ENCODE measurements at places on chromosomes 4 and X.

- peak; percentile 17 for ATAC-seq
Measured at GRCh38 chr4:107740381-107740780, 20.3 kb upstream of the PAPSS1 start.

DNA sequence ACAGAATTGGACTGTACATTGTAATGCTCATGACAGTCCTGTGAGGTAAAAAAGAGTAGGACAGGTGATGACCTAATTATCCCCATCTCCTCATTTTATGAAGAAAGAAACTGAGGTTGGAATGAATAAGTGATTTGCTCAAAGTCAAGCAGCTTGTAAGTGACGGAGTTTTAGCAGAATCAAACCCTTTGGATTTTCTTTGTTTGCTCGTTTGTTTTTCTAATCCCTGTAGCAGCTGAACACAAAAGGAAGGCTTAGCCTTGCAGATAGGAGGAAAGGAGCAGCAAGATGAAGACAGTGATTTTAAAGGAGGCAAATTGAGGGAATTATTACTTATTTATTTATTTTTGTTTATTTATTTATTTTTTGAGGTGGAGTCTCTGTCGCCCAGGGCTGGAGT, 528.4 kb upstream of the AMOT start:
- ATAC-seq, result no peak

- ATAC-seq, result no peak
Measured at GRCh38 chr4:147963839-147964238, 232.0 kb downstream of the ARHGAP10 start.

GRCh38 chr4:164770010-164770724, 16.2 kb downstream of the SMIM31 start:
- no peak for ATAC-seq

- ATAC-seq, result no peak
Measured at GRCh38 chr4:145486603-145487002, 5.0 kb downstream of the SMAD1 start.

GRCh38 chr4:177267911-177268310, 41.8 kb upstream of the NEIL3 start:
- no peak for ATAC-seq

GRCh38 chr4:109294468-109295020, 7.9 kb downstream of the COL25A1 start:
- no peak for ATAC-seq

DNA sequence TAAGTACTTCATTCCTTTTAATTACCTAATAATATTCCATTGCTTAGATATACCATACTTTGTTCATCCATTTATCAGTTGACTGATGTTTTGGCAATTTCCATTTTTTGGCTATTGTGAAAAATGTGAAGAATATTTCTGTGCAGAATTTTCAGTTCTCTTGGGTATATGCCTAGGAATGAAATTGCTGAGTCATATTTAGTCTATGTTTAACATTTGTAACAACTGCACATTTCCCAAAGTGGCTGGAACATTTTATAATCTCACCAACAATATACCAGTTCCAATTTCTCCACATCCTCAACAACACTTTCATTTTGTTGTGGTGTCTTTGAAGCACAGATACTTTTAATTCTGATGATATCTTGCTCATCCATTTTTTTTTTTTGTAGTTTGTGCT, 215.5 kb downstream of the PDGFC start:
- no peak for ATAC-seq

- ATAC-seq, result no peak
Measured at GRCh38 chr4:30586850-30587249, 133.3 kb upstream of the PCDH7 start.

DNA sequence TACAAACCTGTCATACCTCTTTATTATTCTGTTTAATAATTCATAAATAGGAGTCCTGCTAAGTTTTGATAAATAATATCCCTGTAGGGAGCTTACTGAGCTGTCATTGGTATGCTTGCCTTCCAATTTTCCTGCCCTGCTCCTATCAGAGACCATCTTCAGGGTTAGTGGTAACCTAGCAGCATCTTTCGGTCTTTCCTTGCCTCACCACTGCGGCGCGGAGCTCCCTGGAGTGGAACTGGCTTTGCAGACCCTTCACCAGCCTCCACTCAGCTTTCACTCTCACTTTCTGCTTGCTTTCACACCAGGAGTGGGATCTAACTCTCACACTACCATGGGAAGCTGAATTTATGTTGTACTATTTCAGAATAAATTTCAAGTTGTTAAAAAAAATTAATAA, 481.7 kb upstream of the ATOH1 start:
- ATAC-seq, result no peak

DNA sequence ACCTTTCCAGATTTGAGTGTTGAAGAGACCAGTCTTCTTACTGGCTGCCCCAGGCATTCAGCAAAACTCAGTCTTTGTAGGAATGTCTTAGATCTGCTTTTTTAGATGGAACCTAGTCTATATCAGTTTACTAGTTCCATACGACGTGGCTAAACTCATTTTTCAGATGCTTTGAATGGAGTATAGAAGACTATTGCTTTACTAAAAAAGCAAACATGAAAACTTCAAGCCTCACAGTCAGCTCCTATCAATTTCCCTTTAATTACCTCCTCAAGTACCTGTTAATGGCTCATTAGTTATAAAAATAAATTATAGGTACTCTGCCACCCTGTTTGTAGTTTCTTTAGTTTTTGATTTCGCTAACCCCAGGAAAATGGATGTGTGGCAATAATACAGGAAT, 63.0 kb upstream of the STOX2 start:
- no peak for ATAC-seq

DNA sequence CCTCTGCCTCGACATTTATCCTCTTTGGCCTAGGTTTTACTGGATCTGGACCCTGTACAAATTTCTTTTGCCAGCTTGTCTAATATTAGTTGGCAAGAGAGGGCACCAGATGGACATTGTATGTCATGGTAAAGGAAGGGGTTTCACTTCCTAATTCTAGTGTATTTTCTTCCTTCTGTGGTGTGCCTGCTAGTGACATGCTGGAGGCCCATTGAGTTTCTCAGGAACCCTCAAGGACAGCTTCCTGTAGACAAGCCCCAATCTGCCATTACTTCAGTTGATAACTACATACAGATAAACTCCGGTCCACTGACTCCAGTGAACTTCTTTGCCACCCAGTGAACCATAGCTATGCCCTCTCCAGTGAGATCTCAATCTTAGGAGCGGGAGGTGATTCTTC, 116.9 kb downstream of the STPG2 start:
- ATAC-seq, result no peak

- no peak for ATAC-seq
Measured at GRCh38 chr4:132651196-132651595, 497.9 kb upstream of the PCDH10 start.

DNA sequence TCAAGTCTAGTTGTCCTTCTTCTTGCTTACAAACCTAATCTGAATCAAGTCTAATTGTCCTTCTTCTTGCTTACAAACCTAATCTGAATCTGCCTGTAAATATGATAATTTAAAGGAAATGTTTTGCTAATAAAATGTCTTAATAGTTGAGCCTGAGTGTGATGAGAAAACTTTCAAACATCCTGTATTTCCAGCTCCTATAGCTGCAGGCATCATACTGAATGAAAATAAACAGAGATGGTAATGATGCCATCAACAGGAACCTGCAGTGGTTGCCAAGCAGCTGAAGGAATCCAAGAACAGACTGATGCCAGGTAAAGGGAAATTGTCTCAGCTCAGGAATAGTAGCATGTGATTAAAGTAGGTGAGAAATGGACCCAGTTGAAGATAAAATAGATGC, 156.1 kb upstream of the IRS4 start:
- ATAC-seq, result no peak

- ATAC-seq, result no peak
Measured at GRCh38 chrX:39445336-39445735, 644.1 kb downstream of the MID1IP1 start.

GRCh38 chrX:25131055-25131454, 115.3 kb upstream of the ARX start:
- no peak for ATAC-seq

GRCh38 chr4:157996061-157997028, 176.5 kb downstream of the GASK1B start:
- no peak for ATAC-seq

DNA sequence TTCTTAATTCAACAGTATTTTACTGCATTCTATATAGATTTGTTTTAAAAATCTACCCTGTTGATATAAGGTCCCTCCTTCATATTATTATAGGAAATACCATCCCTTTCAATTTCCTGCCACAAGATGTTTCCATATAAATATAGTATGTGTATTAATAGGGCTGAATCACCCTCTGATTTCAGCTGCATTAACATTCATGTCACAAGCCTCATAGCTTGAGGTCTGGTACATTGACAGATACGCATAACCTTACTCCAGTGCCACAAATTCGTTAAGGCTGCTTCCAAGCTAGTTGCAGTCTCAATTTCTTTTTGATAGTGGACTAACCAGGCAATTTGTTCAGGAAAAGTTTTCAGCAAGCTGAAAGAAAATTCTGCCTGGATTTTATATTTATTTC, 128.4 kb downstream of the KLHL34 start:
- ATAC-seq, result no peak

DNA sequence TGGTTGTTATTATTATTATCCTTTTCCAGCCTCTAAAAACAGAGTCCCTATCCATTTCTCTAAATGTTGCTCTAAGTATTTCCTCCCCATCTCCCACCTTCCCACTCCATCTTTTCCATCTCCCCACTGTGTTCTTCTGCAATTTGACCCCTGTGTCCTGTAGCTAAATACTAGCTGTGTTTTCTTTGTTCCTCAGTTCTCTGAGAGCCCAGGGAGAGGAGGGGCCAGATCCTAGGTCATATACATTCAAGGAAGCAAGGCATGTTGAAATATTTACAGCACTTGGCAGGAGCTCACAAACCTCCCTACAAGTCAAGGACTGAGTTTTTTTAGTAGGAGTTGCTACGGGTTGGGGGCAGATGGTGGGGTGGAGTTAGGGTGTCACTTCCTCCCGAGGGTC, 10.5 kb downstream of the SLC16A2 start:
- no peak for ATAC-seq

GRCh38 chrX:86103061-86103460, 45.2 kb upstream of the DACH2 start:
- peak; percentile 61 for ATAC-seq

DNA sequence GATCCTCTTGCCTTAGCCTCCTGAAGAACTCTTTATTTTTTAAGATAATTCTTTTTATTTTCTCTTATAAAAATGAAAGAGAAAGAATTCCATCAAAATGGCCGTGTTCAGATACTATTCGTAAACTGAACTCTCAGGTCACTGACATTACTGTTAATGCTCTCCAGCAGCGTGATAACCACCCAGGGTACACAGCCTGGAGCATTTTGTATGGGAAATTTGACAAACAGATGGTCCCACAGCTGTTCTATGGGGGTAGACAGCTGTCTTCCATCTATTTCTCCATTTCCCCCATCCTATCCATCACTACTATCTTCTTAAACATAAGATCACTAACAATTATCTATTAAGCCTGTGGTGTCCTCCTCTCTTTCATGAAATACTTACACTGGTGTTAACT, 47.8 kb downstream of the SYNPO2 start:
- ATAC-seq, result no peak

DNA sequence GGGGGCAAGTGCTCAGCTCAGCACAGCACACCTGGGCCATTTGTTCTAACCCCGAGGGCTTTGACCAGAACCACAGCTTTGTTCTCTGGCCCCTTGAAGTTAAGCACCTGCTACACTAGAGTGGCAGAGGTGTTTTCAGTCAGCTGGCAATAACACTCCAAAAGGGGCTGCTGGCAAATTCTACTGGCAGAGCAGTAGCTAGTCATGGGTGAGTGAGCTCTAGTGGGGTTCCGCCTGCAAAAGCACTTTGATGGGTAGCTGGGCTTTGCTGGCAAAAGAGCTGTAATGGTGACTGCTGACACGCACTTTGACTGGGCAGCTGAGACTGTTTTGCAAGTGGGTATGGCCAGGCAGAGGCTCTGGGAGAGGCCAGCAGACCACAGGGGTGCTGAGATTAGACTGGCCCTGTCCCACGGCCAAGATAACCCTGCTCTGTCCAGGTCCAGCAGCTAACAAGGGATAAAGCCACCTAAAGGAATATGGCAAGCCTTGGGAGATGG, 65.2 kb upstream of the TENT5D start:
- no peak for ATAC-seq

DNA sequence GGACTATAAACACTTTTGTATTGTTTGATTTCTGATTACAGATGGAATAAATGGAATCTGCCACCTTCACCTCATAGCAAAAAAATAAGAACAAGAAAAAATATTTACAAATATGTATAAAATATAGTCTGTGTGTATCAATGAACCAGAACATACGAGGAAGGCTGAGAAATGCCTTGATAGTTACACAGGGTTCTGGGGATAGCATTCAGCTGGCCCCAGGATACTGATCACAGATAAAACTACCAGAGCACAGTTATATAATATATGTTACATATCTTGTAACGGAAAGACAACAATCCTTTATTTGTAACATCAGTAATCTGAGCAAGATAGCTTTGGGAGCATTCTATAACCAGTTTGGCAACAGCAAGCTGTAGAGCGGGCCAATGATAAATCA, 1075.1 kb upstream of the GRID2 start:
- peak; percentile 55 for ATAC-seq

GRCh38 chrX:69149466-69150280, 15.6 kb downstream of the PJA1 start:
- no peak for ATAC-seq

DNA sequence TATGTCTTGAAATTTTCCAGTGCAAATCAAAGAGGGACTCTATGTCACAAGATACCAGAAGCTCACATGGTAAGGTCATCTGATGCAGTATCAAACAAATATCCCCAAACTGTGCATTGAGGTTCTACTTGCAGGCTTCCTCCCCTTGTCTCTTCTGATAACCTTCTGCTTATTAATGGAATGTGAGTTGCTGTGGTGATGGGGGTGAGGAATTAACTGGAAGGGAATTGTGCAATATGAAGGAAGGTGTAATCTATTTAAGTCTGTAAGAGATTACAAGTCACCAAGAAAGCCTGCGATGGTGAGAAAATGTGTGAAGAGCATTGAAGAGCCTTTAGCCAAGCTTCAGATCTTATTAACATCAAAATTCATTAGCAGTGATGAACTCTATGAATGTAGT, 15.4 kb upstream of the MAGED1 start:
- no peak for ATAC-seq

DNA sequence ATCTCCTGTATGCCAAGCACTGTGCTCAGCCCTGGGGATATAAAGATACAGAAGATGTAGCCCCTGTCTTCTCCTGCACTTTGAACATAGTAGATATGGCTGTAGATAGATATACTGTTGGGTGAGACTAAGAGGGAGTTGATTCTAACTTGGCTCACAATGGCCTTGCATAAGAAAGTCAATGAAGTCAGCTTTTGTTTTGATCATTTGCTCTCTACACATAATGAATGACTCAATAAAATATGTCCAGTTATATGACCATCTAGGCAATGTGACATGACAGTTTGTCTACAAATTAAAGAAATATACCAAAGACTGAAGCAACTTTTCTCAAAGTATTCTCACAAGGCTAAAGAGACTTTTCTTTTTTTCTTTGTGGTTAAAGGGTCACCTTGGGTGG, 147.6 kb upstream of the DIPK2B start:
- no peak for ATAC-seq

GRCh38 chr4:152578670-152579069, 42.8 kb upstream of the FBXW7 start:
- no peak for ATAC-seq

- no peak for ATAC-seq
Measured at GRCh38 chr4:21507439-21507838, 441.1 kb downstream of the KCNIP4 start.
